NCI-H82 (cell line): ENCODE measurements at places on chromosomes 2 and 18.

DNA sequence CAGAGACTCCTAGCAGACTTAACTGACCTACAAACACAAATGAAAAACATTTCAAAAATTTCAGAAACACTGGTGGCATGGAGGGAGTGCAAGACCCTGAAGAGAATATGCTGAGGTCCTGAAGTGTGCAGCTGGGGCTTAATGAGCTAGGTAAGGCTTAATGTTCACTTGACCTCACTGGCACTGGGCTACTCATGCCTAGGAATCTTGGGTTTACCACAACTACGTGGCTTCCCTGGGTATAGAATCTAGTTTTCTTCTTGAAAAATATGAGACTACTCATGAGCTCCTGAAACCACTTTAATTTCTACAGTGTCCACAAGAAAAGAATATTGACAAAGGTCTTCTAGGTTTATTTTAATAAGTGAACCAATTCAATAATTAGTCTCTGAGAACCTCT lies 139.8 kb downstream of the HNMT start:
- no peak for DNase-seq

- DNase-seq, result peak; percentile 35
These were observed 181.0 kb upstream of the CDH2 start for GRCh38 chr18:28357766-28358401.

GRCh38 chr18:37624318-37624717 lies 58.7 kb upstream of the CELF4 start:
- no peak for DNase-seq

DNA sequence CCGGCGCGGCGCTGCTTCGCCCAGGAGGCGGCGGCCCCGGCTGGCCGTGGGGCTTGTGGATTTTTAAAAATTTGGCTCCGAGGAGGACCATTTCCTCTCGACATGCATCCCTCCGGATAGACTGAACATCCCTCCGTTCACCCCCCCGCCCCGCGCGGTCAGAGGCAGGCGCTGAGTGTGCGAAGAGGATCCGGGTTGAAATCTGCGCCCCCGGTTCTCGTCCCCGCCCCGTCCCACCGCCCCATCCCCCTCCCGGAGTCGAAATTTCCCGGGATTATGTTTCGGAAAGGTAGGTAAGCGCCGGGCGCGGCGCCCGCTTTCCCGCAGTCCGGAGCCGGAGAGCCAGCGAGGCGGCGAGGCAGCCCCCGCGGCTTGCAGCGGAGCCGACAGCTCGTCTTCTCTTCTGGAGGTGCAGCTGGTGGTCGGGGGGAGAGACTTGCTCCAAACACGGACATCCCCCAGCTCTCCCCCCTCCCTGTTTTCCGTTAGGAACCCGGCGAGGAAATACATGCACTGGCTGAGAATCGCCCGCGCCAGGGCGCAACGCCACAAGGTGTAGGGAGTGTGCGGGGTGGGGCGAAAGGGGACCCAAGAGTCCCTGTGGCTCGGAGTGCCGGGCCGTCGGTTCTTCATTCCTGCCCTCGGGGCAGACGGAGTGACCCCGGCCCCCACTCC lies at the start of gene PRKCE:
Gene PRKCE (plus strand): TSS at position 261 of the 675 bp plus-strand sequence.
- DNase-seq, result peak; percentile 39

DNA sequence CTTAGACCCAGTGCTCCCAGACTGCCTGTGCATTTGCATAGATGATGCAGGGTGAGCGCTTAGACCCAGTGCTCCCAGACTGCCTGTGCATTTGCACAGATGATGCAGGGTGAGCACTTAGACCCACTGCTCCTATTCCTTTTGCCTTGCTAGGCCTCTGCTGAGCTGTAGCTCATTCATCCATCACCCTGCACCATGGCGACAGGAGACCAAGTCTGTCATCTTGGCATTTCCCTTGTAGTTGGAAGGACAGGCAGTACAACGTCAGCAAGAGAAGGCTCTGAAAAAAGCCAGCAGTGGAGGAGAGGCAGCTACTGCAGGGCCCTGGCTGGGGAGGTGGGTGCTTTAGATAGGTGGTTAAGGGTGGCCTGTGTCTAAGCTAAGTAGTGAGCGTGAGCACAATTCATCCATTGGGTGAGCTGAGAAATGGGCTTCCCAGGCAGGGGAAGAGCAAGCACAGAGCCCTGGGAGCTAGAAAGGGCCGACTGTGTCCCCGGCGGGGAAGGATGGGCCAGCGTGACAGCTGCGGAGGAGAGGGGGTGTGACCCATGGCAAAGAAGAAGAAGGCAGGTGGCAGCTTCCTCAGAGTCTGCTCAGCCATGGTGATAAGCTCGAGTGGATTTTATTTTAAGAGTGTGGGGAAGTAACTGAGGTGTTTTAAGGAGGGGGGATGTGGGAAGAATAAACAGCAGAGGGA lies 108.8 kb downstream of the LPIN1 start:
- no peak for DNase-seq

- DNase-seq, result no peak
These were observed 190.6 kb downstream of the ACKR3 start for GRCh38 chr2:236760246-236760645.

- DNase-seq, result peak; percentile 79
These were observed 164.3 kb downstream of the BCL2 start for GRCh38 chr18:63155169-63155852.

DNA sequence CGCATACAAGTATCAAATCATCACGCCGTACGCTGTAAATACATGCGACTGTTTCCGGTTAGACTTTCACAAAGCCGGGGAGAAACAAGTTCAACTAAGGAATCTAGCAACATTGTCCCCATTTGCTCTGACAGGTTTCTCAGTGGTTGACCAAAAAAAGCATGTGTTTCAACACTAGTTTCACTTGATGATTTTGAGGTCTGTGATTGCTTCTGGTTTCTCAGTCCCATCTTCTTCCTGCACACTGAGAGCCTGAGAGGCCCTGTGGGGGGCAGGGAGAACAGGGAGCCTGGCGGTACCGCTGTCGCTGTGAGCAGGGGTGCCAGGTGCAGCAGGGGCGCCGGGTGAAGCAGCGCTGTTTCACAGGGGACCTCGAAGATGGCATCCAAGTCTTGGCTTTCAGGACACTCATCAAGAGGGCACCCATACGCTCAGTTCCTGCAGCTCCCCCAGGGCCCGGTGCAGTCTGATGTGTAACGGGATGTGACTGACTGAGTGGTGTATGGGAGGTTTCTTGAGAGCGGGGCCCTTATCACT lies 270.9 kb downstream of the TWIST2 start:
- no peak for DNase-seq

DNA sequence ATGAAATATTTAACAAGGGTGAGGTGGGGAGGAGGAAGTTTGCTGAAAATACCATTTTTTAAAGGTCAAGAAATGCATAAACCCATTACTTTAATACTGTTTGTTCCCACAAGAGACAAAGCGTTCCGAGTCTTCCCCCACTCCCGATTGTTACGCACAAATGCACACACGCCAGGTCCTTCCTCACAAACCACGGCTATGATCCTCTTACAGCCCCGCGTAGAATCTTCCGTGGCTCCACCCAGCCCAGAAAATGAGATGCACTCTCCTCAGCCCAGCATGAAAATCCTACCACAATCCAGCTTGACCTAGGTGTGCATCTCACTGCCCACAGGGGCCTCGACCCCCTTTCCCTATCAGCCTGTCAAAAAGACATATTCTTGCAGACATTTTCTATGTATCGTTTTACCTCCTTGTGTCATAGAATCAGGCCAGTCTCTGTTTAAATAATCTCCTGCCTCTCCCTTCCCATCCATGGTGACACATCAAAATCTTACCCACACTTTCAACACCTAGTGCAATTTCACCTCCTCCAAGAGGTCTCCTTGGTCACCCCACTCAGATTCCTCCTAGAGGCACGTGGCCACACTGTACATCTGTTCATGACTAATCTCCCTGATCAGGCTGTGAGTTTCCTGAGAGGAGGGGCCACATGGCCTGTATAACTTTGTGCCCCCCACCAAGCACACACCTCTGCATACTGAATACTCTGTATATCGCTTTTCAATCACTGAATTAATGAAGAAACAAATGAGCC lies 491.0 kb upstream of the KLHL29 start:
- peak; percentile 78 for DNase-seq

GRCh38 chr2:182860858-182861257 lies 5.6 kb downstream of the FRZB start:
- no peak for DNase-seq

- DNase-seq, result no peak
These were observed 12.4 kb downstream of the RALB start for GRCh38 chr2:120265006-120265405.
